ENCODE measurements at places on chromosomes 3 and 15. TPM values are rescaled to one million over a fixed set of nuclear protein-coding genes. Genes with fewer than 3 reads are reported as not detected.

The HRH1 gene
- total RNA-seq = 30.1 TPM

The RTP1 gene
- not detected for total RNA-seq

The CHRFAM7A gene
- 4.4 TPM for total RNA-seq

The KLHL40 gene
- not detected for total RNA-seq

The AHSG gene
- total RNA-seq = not detected

The NOX5 gene
- not detected for total RNA-seq

The PLSCR2 gene
- total RNA-seq = not detected

The JMJD7 gene
- total RNA-seq = 5.2 TPM

The SH3GL3 gene
- not detected for total RNA-seq

- DNase-seq = no peak
Observed at GRCh38 chr3:64151342-64151871, 73.9 kb downstream of the PRICKLE2 start.

DNA sequence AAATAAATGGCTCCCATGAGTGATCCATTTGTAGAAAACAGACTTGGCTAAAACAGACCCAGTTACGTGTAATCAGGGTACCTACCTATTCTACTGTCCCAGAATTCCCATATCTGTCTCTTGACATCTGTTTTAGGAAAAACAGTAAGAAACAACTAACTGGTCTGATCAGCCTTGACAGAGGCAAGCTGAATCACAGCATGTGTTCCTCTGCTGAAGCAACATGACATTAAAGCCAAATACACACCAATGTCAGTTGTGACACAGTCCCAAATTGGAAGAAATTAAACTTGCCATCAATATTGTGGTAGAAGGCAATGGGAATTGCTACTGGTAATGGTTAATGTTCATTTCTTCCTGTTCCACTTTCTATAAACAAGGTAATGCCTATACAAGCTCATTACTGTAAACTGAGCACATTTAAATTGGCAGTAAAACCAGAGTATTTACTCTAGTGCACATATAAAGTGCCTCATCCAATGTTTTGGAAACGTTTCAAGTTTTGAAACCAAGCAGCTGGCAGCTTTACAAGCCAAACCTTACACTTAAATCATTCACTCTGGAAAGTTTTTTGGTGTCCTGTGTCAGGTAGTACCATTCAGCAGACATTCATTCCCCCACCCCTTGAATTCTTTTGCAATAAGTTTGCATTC is 27.0 kb downstream of the ALDH1A2 start:
- no peak for DNase-seq

DNA sequence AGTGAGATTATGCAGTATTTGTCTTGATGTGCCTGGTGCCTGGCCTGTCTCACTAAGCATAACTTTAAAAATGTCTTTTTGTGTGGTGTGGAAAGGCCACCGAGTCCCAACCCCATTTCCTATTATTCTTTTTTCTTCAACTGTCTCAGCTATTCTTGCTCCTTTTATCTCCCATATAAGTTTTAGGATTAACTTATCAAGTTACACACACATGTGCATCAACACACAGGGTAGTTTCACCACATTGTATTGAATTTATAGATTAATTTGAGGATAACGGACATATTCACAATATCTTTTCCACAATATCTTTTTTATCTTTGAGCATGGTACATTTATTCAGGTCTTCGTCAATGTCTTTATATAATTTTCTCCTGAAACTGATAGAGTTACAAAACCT is 127.6 kb downstream of the RYR3 start:
- no peak for DNase-seq

DNA sequence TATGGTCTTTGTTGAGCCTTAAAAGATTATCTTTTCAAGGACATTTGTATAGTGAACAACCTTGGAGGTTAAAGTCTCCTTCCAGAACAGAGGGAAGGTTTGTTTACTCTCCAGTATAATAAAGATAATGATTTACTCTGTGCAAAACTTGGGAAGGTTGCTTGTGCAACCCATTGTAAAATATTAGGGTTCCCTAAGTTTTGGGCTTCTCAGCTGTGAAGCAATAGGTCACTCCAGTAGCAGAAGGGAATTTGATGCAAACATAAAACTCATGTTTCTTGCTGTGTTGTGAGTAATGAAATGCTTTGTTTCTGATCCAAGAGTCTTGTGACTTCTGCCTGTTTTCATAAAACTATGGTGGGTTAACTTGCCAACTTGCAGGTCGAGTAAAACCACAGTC is 177.5 kb downstream of the SUCNR1 start:
- DNase-seq = no peak

GRCh38 chr3:182487611-182488010 is 305.7 kb upstream of the ATP11B start:
- no peak for DNase-seq

DNA sequence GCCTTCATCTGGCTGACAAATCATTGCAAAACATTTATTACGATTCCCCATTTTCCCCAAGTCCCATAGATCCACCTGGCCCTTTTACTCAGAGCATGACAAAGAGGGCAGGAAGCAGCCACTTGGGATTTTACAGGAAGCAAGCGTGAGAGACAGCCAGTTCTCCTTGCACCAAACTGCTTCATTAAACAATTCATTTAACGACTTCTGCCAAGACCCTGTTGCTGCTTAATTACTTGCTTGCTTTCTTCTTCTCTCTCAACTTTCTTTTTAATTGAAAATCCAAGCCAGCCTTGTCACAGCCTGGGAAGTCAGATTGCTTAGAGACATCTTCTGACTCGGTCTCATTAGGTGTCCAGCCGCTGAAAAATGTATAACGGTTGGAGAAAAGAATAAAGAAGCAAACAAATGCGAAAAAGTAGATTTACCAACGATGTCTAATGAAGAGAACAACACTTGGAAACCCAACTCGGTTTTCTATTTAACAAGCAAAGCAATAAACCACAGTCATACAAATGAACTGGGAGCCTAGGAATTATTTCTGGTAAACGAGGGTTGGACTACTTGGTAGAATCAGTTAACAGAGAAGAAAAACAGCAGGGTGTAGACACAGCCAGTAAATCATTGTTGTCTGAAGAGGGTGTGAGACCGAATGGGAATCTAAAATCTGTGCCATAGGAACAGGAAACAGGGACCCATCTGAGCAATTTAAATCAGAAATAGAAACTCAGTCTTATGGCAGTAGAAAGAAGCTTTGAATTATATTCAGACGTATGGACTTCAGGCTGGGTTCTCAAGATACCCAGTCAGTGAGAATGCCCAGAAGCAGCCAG is 298.3 kb downstream of the LRRC3B start:
- no peak for DNase-seq

- no peak for DNase-seq
Observed at GRCh38 chr3:32111560-32111959, 5.1 kb downstream of the GPD1L start.

DNA sequence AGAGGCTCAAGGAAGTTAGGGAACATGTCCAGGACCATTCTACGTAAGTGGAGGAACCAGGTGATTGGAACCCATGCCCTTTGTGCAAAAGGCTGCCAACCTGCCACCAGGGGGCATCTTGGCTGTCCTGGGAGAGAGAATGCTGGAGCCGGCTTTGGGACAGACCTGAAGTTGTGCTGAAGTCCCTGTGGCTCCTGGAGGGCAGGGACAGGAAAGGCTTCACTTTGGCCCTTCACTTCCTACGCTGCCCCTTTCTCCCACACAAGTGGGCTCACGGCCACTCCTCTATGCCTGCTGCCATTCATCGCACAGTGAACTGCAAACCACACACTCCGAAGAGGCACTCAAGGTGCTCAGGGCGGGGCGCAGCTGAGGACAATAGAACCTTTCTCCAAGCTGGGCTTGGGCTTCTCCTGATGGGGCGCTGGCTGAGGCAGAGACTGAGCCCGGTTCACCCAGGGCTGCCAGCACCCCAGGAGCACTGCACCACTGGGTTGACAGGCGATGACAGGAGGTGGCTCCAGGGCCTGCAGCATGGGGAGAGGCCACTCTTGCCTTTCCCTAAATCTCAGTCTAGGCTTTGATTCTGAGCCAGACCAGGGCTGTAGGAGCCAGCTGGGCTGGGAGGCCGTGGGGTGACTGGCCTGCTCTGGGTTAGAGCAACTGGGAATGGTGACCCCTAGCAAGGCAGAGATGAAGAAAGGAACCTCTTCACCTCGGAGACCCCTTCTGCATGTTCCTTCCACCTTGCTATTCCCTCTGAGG is 8.4 kb downstream of the SHF start:
- DNase-seq = no peak

GRCh38 chr3:118531816-118532215 is 502.8 kb downstream of the IGSF11 start:
- DNase-seq = no peak

DNA sequence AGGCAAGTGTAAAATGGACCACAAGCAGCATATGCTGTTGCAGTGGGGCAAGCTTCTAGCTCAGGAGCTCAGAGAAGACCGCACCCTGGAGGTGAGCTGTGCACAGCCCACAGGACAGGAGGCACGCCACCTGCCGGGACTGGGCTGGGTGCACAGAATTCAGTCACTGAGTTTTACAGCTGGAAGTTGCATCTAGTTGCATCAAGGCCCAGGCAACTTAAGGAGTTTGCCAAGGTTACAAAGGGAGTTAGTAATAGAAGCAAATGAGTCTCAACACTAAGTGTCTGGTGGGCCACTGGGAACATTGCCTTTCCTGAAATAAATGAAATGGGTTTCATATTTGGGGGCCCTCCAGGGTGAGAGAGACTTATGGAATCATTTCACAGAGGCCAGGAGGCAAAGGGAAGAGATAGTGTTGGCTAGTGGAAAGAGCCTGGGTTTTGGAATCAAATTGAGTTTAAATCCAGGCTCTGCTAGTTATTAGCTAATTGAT is 36.0 kb upstream of the TIMP4 start:
- DNase-seq = no peak

GRCh38 chr3:4864503-4864902 is 114.7 kb upstream of the BHLHE40 start:
- DNase-seq = no peak

DNA sequence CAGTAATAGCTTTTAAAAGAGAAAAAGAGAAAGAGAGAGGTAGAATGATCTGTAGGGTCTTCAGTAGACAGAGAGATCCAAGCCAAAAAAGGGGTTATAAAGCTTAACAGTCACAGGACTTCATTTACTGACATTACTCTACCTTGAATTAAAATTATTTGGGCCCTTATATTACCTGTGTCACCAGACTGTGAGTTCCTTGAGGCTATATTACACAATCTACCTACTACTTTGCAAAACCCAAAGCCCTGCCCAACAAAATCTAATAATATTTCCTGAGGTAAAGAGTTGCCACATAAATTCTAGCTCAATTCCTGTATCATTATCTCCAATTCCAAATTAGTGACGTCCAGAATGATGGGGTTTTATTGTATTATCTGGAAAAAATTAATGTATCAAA is 1.9 kb downstream of the UBR1 start:
- DNase-seq = no peak

GRCh38 chr3:69819282-69819681 is 80.0 kb downstream of the MITF start:
- no peak for DNase-seq

DNA sequence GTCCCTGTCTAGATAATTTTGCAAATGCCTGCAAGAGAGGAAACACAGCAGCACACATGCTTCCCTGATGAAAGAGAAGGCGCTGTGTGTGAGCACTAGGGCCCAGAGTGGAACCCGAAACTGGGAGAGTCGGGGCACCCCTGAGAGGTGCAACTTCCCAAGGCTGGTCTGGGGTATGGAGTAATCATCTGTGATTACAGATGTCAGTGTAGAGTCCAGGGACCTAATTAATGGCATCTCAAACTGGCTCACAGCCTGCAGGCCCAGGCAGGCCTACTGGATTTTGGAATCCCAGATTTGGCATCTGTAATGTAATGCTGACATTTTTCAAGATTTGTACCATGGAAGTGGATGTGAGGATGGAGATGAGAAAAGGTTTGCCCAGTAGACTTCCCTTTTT is 29.4 kb downstream of the PGPEP1L start:
- no peak for DNase-seq

DNA sequence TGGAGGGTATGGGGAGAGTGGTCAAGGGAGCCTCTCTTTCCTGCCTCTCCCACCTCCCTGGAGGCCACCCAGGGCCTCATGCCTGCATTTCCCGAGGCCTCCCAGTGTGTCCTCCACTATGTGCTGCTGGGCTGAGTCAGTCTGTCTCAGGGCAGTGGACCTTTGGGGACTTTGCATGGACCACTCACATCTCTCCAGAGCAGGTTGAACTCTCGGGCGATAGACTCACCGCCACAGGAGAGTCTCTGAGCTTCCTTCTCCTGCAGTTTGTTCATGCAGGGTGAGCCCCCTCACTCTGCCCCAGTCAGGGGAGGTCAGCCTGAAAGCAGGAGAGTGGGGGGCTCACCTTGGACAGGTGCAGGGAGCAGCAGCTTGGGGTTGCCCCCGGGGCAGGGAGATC is 60.5 kb upstream of the SEC22A start:
- peak; percentile 54 for DNase-seq

GRCh38 chr3:141105828-141106628 is 54.9 kb downstream of the SPSB4 start:
- no peak for DNase-seq

DNA sequence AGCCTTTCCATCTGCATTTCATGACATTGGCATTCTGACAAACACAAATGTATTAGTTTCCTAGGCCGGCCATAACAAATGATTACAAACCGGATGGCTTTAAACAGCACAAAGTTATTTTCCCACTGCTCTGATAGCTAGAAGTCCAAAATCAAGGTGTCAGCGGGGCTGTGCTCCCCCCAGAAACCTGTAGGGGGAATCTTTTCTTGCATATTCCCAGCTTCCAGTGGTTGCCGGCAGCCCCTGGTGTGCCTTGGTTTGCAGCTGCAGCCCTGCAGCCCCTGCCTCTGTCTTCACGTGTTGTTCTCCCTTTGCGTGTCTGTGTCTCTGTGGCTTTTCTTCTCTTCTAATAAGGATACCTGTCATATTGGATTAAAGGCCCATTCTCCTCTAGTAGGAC is 79.0 kb upstream of the CDV3 start:
- DNase-seq = no peak
